Bladder microvascular endothelial cell (primary cell): ENCODE measurements at places on chromosomes 2 and 18. TPM values are rescaled to one million over a fixed set of nuclear protein-coding genes. Genes with fewer than 3 reads are reported as not detected.

CPLX4 gene
- total RNA-seq: not detected in 2 replicates

TEX44 gene
- total RNA-seq: not detected in 2 replicates

MOGAT1 gene
- total RNA-seq: not detected in 2 replicates

CTNNA2 gene
- not detected in 2 replicates for total RNA-seq

FSIP2 gene
- under 0.01 and 0.44 TPM in 2 replicates for total RNA-seq

C2orf66 gene
- total RNA-seq: 0.06 TPM in 1 of 2 replicates, not detected in the other

SLC8A1 gene
- 0.94 and 1.9 TPM in 2 replicates for total RNA-seq

DAW1 gene
- under 0.01 TPM in 1 of 2 replicates, not detected in the other for total RNA-seq

TFCP2L1 gene
- total RNA-seq: under 0.01 TPM in 1 of 2 replicates, not detected in the other

RAB31 gene
- 13.6 and 25.2 TPM in 2 replicates for total RNA-seq

CAVIN2 gene
- 170 and 293 TPM in 2 replicates for total RNA-seq

OBSL1 gene
- 13.9 and 33.5 TPM in 2 replicates for total RNA-seq

KIF5C gene
- total RNA-seq: 0.16 and 0.57 TPM in 2 replicates

C2orf78 gene
- total RNA-seq: not detected in 2 replicates

RFTN2 gene
- total RNA-seq: 7.8 and 14.2 TPM in 2 replicates

DNER gene
- 0.16 and 0.82 TPM in 2 replicates for total RNA-seq

THSD7B gene
- not detected in 2 replicates for total RNA-seq

FLACC1 gene
- 0.49 and 1.3 TPM in 2 replicates for total RNA-seq

PAX3 gene
- total RNA-seq: not detected in 2 replicates

ZNF397 gene
- total RNA-seq: 3.9 and 12.3 TPM in 2 replicates

LAMA1 gene
- 0.32 and 0.38 TPM in 2 replicates for total RNA-seq

HRH4 gene
- total RNA-seq: not detected in 2 replicates

CFAP53 gene
- total RNA-seq: 0.16 and 0.31 TPM in 2 replicates
